ENCODE measurements at places on chromosomes 6 and 20.
A peak's percentile ranks its signal among the peaks of the same experiment; 100 is the strongest.

- DNase-seq = no peak
These were observed 82.1 kb upstream of the FABP7 start for GRCh38 chr6:122697458-122697857.

- no peak for DNase-seq
These were observed 157.5 kb downstream of the GRM4 start for GRCh38 chr6:33988121-33989015.

GRCh38 chr6:82958551-82958950, 107.1 kb downstream of the UBE3D start:
- no peak for DNase-seq

DNA sequence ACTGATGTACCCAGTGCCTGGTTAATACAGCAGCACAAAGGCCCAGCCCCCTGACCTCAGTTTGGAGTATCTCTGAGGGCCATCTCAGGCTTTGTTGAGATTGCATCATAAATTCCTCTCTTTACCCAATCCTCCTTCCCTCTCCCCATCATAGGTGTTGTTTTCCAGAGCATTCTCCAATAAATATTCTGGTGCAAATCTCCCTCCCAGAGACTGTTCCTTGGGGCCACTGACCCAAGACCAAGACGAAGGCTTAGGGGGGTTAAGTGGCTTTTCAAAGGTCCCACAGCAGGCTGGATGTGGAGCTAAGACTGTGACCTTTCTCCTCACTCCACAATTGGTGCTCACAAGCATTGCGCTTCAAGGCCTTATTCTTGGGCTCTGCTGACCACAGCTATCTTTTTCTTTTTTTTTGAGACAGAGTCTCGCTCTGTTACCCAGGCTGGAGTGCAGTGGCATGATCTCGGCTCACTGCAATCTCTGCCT, 72.4 kb upstream of the ZMYND8 start:
- no peak for DNase-seq

GRCh38 chr6:132247381-132248159, 153.7 kb downstream of the MOXD1 start:
- DNase-seq = no peak

- no peak for DNase-seq
These were observed 207.1 kb upstream of the MARCKS start for GRCh38 chr6:113649880-113650609.

DNA sequence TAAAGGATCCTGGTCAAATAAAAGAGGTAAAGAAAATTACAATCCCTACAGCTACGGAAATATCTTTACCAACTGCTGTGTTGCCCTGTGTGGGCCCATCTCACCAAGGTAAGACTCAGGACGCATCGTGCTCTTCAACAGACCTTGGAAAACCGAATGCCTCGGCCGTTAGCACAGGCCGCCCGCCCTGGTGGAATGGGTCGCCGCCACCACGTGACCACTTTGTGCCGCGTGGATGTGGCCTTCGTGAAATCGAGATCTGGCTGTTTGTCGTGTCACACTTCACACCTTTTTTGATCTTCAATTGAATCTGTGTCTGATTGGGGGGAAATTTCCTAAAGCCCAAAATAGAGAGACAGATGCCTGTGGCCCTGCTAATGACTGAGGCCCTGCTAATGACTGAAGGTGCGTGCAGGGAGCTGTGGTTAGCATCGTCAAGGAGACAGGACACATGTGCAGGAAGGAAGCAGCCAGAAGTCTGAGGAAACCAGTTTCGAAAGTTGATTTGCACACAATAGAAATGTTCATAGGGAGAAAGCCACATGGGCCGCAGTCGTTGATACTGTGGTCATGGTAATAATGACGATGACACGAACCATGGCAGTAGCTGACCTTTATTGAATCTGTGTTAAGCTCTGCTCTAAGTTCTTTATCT, 175.7 kb upstream of the SNX9 start:
- no peak for DNase-seq

- DNase-seq = no peak
These were observed 174.2 kb downstream of the ANKRD60 start for GRCh38 chr20:58054082-58054779.

GRCh38 chr20:1479831-1480595, 11.2 kb downstream of the SIRPB2 start:
- DNase-seq = no peak

DNA sequence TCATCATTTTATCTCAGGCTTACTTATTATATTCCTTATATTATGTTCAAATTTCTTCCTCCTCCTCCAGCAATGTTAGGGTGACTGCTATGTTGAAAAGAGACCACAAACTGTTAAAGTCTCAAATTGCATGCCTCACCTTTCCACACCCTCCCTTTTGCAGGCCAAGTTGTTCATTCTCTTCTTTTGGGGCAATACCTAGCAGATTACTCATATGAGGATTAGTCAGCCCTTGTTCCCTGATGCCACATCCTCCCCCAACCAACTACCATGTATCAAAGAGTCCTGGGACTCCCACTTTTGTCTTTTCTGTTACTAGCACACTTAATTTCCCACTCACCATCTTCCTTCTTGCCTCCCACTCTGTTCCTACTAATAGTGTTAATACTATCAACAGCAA, 434.7 kb downstream of the BCKDHB start:
- DNase-seq = peak; percentile 8

GRCh38 chr6:12369781-12370262, 79.7 kb downstream of the EDN1 start:
- no peak for DNase-seq

GRCh38 chr20:44731657-44732056, 14.0 kb upstream of the KCNK15 start:
- DNase-seq = no peak

- DNase-seq = no peak
These were observed 4.5 kb downstream of the LPA start for GRCh38 chr6:160659562-160659961.

- no peak for DNase-seq
These were observed 18.6 kb downstream of the HFE start for GRCh38 chr6:26105842-26106241.

DNA sequence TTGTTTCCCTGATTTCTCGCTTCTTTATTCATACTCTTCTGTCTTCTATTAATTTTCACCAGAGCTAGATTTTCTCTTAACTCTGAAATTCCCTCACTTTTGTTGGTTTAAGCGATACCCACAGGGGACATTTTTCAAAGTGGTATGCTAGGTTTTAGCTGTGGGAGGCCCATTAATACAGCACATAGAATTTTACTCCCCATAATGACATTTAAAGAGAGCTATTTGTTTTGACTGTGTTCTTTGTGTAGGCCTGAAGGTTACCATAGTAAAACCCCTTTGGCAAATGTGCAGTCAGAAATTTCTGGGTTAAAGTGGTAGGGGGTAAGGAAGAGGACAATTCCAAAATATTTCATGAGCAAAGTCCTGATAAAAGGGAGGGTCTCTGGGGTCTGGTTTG, 721.1 kb upstream of the CITED2 start:
- no peak for DNase-seq

Data from hepatic stellate cell (primary cell).